ENCODE measurements at places on chromosomes 3 and 15.

DNA sequence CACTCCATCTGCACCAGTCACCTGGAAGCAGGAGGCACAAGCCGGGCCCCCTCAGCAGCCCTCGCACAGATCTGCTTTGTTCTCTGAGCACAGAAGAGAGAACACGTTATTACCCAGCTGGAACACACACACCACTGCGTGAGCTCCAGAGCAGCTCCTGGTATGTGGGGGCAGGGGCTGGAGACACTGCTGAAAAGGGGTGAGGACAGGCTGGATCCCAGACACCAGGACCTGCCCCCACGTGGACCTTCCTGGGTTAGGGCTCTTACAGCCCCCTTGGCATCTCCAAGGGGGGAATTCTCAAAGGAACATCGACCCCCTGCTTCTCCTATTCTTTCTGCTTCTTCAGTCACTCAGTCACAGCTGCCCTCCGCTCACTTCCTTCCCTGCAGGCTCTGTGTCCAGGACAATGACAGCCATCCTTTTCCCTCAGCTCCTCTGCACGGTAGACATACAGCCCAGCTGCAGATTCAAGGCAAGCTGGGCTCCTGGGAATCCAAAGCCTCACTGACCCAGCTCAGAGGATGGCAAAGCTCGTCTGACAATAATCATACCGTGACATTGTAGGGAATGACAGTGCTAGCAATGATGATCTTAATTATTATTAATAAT, 33.7 kb downstream of the PRR20G start:
- DNase-seq: no peak

DNA sequence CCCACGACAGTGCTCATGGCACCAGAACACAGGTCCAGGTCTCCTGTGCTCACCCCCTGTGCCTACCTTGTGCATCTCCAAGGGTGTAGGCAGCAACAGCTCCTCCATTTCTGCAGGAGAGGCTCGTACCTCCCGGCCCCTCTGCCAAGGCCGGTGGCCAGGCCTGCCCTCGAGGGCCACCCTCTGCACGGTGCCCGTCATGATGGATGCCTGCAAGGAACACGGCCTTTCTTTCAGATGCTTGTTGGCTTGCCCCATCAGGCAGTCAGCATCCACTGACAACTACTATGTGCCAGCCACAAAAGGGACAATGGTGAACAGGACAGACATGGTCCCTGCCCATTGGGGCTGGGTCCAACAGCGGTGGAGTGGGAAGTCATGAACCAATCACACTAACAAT, 43.8 kb downstream of the GRIP2 start:
- DNase-seq: no peak

GRCh38 chr3:112425858-112426750, 73.2 kb downstream of the BTLA start:
- no peak for DNase-seq

GRCh38 chr3:146160964-146161662, at the start of gene PLOD2:
Gene PLOD2, minus strand, starts transcription at chr3:146161184. Its CDS starts 195 bp downstream, at chr3:146160989.
- no peak for DNase-seq

GRCh38 chr3:41050144-41050543, 149.2 kb upstream of the CTNNB1 start:
- DNase-seq: no peak

DNA sequence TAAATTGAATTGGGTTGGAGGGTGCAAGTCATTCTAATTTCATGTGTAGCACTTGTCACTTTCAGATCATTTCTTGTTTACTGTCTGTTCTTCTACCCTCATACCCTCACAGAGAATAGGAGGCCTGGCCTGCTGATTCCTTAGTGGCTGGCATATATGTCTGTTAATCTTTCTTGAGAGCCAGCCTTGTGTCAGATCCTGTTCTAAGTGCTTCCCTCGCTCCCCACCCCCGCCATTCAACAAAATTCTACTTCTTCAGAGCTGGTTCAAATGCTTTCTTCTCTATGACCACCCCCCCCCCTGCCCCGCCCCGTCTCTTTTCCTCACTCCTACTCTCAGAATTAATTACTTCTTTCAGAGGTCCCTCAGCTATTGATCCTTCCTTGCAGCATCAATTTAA, 1.5 kb upstream of the U2SURP start:
- no peak for DNase-seq

DNA sequence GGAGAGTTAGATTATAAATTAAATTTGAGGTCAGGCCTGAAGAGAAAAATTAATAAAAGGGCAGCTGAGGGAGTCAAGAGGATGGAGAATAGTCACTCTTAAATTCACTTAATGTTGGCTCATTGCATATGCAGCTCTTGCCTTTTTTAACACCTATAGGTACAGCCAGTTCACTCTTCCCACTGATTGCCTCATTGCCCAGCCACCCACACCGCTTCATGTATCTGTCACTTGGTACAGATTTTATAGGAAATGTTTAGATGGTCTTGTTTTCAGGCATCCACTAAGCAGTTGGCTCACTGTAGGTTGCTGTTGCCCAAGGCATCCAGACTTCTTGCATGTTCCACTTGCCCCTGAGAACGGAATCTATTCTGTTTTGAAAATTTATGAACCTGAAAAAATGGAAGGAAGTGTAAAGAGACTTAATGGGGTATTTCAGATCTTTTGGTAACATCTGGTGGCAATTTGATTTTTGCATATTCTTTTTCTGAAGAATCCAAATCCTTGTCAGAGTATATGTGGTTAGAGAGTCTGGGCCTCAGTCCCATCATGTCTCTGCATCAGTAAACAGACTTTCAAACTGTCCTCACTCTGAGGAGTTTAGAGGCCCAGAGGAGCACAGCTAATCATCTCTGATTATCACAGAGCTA, 151.9 kb downstream of the RBPMS2 start:
- peak; percentile 30 for DNase-seq

- DNase-seq: no peak
These were observed 933 bp upstream of the APEH start for GRCh38 chr3:49673121-49673714.
